ENCODE measurements at places on chromosomes 5 and 9.

DNA sequence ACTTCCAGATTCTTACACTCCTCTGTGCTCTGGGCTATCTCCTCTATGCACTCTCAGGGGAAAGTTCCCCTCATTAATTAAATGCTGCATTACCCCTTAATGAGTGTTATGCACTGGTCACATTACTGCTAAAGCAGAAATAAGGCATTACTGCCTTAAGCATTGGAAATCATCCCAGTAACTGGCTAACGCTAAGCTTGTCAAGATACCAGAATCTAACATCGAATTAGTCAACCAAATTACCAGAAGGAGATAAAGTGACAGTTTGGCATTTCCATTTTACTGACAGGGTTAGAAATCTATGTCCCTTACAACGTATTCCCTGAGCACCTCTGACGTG, 69.5 kb upstream of the FAM169A start:
- no peak for DNase-seq

GRCh38 chr9:16267281-16268066, 603.0 kb downstream of the BNC2 start:
- no peak for DNase-seq

- no peak for DNase-seq
Observed at GRCh38 chr5:156148301-156148700, 178.7 kb upstream of the SGCD start.

DNA sequence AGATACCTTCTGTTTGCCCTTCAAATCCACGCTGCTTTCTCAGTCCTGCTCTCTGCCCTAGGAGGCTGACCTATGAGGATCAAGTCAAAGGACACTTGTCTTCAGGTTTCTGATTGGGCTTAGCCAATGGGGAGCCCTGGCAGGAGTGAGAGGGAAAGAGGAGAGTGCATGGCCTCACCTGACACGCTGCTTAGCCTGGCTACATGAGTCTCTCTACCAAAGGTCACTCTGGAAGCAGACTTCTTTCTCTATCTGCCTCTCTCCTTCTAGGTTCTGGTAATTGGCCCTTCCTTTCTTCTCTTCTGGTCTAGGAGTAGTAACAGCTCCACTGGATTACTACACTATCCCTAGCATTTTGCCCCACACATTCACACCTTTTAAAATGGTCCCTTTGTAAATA, 13.1 kb downstream of the ARSB start:
- DNase-seq: no peak

GRCh38 chr5:172926008-172926523, 33.2 kb upstream of the RPL26L1 start:
- DNase-seq: no peak

DNA sequence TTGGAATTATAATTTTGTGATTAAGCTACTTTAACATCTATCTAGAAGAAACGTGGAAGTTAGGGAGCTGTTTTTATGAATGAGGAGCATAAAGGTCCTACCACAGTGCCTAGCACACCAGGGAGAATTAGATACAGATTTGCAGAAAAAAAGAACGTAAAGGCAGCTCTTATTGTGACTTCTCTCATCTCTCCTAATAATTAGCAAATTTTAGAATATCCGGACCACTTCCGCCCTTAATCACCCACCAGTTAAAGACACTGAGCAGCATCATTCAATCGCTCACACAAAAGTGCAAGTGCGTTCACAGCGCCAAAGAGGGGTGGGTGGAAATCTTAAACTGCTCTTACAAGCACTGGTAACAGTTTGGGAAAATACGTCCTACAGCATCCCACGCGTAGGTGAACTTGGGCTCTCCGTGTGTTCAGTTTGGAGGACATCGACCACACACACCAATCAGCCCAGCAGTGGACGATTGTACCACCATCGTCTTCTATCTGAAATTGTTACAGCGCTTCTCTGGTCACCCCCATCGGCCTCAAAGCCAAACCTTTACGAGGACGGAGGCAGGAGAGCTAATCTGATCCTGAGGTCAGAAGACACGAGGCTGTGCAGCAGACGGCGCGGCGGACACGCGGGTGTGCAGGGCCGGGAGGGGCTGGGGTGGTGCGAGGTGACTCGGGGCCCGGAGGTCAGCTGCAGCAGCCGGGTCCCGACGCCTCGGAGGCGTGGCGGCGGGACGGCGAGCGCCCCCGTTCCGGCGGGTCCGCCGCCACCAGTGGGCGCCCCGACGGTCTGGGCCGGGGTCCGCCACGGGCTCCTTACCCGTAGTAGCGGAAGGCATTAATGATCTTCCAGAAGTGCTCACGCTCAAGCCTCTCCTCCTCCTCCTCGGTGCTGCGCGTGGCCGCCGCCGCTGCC, 646 bp downstream of the CARNMT1 start:
- peak; percentile 22 for DNase-seq
